ENCODE measurements at places on chromosomes 2 and 18.
A peak's percentile ranks its signal among the peaks of the same experiment; 100 is the strongest.

- no peak for DNase-seq
These were observed 41.1 kb upstream of the GALNT5 start for GRCh38 chr2:157216286-157216965.

GRCh38 chr18:21896732-21897336 lies 156.2 kb downstream of the MIB1 start:
- no peak for DNase-seq

GRCh38 chr2:143694335-143694734 lies 565.1 kb downstream of the ARHGAP15 start:
- DNase-seq, result no peak

DNA sequence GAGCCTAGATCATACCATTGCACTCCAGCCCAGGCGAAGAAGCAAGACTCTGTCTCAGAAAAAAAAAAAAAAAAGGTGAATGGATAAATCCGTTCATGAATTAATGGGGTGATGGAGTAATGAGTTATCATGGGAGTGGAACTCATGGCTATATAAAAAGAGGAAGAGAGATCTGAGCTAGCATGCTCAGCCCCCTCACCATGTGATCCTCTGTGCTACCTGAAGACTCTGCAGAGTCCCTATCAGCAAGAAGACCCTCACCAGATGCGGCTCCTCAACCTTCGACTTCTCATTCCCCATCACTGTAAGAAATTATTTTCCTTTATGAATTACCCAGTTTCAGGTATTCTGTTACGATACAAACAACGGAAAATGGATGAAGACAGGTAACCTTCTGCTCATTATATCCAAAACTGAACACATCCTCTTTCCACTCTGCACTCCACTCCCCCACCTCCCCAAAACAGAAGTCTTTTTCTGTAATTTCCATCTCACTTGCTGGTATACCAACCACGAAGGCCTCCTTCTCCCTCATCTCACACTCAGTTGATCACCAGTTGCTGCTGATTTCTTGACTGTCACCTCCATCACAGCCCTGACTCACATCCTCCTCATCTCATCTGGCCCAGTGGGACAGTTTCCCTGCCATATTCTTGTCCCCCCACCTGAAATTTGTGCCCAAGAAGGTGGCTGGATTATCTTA lies 8.8 kb downstream of the RETREG2 start:
- DNase-seq, result no peak

DNA sequence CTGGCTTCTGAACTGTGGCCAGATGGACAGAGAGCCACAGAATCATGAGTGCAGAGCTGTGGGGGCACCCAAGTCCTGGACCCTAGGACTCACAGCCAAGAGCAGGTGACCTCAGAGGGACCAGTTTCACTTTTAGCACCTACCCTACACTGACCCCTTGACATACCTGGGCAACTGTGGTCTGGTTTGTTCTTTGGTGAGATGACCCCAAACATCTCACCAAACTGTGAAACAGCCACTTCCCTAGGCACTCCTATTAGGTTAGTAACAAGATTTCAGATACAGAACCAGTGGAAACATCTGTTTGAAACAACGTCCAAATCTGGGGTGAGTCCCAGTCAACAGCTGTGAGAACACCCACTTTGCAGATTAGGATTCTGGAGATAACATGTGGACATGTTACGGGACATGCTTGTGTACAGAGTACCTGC lies 1.9 kb upstream of the ZFP36L2 start:
- DNase-seq, result no peak

GRCh38 chr2:73827018-73827417 lies 1.7 kb upstream of the STAMBP start:
- peak; percentile 10 for DNase-seq

DNA sequence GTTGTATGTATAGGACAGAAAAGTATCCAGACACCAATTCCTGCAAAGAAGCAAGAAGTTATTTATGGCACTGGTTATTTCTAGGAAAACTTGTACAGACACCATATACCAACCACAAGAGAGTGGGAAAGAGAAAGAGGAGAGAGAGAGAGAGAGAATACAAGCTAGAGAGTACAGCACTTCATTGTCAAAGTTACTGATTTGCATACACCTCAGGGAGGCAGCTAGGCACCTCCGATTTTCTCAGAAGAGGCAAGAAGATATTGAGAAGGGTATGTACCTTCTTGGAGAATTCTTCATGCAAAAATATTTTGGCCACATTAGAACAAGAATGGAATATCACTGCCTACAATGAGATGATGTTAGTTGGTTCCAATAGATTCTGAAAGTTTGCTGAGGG lies 333.9 kb upstream of the PIK3C3 start:
- no peak for DNase-seq

DNA sequence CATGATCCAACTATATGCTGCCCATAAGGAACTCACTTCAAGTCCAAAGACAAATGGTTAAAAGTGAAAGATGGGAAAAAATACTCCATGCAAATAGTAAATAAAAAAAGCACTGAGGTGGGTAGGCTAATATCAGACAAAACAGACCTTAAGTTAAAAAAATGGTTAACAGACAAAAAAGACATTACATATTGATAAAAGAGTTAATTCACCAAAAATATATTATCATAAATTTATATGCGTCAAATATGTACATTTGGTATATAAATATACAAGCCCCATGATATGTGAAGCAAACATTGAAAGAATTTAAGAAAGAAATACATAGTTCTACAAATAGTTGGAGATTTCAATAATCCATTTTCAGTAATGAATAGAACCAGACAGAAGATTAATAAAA lies 31.0 kb downstream of the ROCK1 start:
- DNase-seq, result no peak

DNA sequence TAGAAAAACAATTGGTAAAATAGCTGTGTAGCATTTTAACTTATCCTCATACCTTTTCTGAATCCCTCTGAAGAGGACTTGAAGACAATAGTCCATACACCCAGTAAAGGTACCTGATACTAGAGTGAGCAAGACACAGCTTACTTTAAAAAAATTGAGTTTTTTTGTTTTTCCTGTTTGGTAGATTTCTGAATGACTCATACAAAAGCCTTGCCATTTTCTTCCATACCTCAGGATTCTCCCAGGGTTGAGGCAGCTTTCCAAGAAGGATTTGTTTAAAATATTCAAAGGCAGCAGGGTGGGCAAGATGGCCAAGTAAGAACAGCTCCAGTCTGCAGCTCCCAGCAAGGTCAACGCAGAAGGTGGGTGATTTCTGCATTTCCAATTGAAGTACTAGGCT lies 551.0 kb upstream of the LRATD1 start:
- no peak for DNase-seq

DNA sequence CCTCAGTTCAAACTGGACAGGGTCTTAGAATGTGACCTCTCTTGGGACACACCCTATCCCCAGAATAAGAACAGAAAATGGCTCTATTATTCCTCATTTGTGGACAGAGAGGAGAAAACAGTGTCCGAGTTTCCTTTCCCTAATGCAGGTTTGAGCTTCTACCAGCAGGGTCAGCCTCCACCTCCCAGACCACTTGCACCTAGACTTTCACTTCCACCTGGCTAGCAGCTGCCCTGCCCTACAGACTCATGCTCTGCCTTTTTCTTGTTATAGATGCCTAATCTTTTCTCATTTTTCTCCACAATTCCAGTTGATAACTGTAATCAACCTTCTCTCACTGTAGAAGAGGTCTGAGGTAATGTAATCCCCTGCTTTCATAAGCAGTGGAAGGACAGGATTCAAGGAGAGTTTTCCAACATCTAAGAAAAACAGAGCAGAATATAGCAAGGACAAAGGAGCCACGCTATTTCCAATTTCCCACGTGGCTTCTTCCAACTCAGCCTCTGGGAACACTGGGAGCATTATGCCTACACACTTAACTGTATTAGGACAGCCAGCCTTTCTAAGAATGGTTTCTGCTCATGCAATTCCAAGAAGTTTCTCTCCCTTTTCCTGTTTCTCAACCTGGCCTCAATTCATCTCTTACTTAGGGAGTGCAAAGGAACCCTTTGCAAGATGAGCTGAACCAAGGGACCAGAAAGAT lies 239.8 kb downstream of the BCL11A start:
- no peak for DNase-seq

DNA sequence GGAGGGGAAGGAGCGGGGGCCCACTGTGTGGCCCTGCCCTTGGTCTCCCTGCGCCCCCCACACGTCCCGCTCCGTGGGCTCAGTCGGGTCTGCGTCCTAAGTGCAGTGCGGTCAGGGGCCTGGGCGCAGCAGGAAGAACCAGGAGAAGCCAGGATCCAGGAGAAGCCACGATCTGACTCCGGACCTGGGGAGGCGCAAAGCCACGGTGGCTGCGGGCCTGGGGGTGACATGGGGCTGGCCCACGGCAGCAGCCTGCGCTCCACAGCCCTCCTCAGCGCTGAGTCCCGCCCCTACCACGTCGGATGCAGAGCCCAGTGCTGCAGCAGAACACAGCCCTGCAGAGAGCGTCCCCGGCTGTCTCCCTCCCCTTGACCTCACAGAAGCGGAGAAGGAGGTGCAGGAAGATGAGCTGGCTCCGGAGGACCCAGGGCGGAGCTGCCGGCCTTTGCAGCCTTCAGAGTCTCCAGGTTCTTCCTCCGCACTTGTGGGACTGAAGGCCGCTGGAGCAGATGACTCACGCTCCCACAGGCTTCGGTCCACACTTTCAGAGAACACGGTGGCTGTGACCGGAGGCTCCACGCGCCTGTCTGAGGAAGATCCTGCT lies 589.2 kb upstream of the SALL3 start:
- DNase-seq, result no peak

GRCh38 chr2:120820953-120821279 lies 85.2 kb downstream of the GLI2 start:
- no peak for DNase-seq

DNA sequence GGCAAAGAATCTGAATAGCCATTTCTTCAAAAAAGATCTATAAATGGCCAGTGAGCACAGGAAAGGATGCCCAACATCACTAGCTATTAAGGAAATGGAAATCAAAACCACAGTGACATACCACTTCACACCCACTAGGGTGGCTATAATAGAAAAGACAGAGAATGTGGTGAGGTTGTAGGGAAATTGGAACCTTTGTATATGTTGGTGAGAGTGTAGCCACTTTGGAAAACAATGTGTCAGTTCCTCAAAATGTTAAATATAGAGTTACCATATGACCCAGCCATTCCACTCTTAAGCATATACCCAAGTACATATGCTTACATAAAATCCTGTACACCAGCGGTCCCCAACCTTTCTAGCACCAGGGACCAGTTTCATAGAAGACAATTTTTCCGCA lies 152.8 kb downstream of the SMAD2 start:
- no peak for DNase-seq

GRCh38 chr18:3875961-3876360 lies 426.0 kb downstream of the TGIF1 start:
- no peak for DNase-seq

DNA sequence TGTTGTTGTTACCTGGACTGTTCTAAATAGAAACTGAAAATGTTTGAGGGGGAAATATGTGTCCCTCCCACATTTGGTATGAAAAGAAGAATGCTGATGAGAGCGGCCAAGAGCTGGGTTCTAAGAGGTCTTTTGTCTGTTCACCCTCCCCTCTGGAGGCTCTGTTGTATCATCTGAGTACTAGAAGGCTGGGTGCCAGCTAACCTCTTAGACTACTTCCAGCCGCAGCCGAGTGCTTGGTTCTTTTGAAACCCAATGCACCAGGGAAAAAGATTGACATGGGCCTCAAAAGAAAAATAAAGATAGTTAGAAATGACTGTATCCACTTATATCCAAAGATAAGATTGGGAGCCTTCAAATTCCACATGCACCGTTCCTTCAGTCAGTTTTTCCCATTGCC lies 255.9 kb downstream of the TXNL1 start:
- no peak for DNase-seq

DNA sequence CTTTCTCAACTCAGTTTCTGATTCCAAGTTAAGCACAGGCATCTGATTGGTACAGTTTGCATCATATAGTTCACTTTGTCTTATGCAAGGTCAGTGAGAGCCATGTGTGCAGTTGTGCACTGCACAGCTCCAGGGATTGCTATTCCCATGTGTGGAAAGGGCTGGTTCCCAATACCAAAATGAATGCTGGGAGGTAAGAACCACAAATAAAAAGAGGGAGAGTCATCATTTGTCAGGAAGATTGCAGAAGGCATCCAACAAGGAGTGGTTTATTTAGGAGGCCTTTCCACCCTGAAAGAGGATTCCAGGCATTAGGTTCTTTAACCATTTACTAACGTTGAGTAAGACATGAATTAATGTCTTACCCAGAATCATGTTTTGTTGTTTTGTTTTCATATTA lies 141.2 kb upstream of the ST6GAL2 start:
- DNase-seq, result no peak

- no peak for DNase-seq
These were observed 21.6 kb upstream of the SPATA3 start for GRCh38 chr2:230974096-230974913.

DNA sequence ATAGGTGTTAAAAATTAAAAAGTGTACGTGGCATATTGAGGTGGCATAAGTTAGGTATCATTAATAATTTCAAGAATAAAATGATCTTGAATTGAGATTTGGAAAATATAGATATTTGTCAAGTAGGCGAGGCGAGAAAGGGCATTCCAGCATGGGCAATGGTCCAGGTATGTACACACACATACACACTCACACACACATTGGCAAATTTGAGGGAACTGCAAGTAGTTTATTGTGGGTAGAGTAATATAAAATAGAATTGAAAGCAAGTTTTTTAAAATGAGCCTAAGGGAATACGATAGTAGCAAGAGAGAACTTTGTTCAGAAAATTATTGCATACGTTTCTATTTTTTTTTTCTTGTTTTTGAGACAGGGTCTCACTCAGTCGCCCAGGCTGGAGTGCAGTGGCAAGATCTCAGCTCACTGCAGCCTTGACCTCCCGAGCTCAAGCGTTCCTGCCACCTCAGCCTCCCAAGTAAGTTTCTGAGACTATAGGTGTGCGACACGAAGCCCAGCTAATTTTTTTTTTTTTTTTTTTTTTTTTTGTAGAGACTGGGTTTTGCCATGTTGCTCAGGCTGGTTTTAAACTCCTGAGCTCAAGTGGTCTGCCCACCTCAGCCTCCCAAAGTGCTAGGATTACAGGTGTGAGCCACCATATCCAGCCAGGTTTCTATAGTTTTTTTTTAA lies 96.7 kb upstream of the SLC39A10 start:
- no peak for DNase-seq

DNA sequence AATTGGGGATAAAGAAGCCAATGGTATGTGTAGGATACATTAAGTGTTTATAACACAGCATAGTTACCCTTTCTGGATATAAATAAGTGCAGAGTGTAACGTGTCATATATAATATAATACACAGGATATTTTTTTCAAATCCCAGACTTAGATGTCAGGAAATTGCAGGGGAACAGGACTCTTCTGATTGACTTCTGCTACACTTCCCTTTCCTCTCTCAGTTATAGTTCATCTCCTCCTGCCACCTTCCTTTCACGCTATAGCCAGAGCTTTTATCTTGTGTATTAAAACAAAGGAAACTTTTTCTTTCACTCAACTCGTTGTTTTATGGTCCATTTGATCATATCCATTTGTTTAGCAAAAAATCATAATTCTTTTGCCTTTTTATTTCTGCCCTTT lies 158.0 kb upstream of the RASGRP3 start:
- no peak for DNase-seq

Data from NCI-H524 treated with DMSO at 0.1 percent for 48 hours (cell line).